Mesenteric fat pad (tissue), 1 donor: ENCODE measurements at places on chromosomes 16 and 17.

GRCh38 chr16:72794986-72795385, 252.9 kb downstream of the ZFHX3 start:
- DNase-seq = no peak

GRCh38 chr16:9840761-9841665, 341.2 kb downstream of the GRIN2A start:
- no peak for DNase-seq

DNA sequence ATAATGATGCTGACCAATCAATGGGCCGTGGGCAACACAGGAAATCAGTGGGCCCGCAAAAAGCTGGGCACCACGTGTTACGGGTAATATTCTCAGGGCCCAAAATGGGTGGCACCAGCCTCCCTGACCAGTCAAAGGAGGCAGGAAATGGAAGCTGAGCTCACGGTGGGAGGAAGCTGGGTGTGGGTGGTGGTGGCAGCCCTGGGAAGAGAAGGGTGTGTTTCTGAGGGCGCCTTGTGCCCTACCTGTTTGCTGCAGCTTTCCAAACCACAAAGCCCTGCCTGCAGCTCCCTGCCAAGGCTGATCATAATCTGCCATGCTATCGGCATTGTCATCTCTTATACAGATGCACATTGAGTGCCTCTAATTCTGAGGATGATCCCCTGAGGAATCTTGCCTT, 457.9 kb downstream of the SLC39A11 start:
- no peak for DNase-seq

DNA sequence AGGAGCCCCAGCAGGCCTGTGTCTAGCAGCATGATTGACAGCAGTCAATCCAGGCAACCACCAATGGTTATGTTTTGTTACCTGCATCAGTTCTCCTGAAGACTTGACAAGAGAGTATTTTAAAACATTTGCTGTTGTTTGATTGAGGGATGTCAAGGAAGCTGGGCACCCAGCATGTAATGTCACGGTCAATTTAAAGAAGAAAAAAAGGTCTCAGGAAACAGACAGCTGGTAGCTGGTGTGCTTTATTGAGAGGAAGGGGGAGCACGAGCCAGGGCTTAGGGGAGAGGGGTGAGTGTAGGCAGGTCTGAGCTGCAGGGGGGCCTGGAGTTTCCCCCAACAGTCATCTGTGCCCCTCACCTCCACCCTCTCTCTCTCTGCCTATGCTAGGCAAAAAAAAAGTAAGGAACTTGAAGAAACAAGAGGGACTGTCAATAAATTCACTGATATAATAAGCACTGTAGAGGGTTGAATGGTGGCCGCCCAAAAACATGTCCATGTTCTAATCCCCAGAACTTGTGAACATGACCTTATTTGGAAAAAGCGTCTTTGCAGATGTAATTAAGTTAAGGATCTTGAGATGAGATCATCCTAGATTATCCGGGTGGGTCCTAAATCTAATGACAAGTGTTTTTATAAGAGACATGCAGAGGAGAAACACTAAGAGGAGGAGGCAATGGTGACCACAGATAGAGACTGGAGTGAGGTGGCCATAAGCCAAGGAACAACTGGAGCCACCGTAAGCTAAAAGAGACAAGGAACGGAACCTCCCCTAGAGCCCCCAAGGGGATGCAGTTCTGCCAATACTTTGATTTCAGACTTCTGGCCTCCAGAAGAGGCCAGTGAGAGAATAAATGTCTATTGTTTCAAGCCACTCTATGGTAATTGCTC, 14.5 kb downstream of the TSPOAP1 start:
- DNase-seq = no peak
